Occipital lobe (tissue), 3 donors: ENCODE measurements at places on chromosomes 11 and 22. TPM values are rescaled to one million over a fixed set of nuclear protein-coding genes. Genes with fewer than 3 reads are reported as not detected.

Gene IGF2
- total RNA-seq, result 25.6 TPM

Gene OR1S1
- not detected for total RNA-seq

Gene EML3
- 4.5 TPM for total RNA-seq

Gene EHBP1L1
- 9.7 TPM for total RNA-seq

Gene RASD2
- total RNA-seq, result 1.1 TPM

Gene MPPED2
- total RNA-seq, result 70.5 TPM

Gene TMEM9B
- total RNA-seq, result 62.9 TPM

Gene OR2AG1
- total RNA-seq, result not detected
